ENCODE measurements at places on chromosomes 11 and 22.

DNA sequence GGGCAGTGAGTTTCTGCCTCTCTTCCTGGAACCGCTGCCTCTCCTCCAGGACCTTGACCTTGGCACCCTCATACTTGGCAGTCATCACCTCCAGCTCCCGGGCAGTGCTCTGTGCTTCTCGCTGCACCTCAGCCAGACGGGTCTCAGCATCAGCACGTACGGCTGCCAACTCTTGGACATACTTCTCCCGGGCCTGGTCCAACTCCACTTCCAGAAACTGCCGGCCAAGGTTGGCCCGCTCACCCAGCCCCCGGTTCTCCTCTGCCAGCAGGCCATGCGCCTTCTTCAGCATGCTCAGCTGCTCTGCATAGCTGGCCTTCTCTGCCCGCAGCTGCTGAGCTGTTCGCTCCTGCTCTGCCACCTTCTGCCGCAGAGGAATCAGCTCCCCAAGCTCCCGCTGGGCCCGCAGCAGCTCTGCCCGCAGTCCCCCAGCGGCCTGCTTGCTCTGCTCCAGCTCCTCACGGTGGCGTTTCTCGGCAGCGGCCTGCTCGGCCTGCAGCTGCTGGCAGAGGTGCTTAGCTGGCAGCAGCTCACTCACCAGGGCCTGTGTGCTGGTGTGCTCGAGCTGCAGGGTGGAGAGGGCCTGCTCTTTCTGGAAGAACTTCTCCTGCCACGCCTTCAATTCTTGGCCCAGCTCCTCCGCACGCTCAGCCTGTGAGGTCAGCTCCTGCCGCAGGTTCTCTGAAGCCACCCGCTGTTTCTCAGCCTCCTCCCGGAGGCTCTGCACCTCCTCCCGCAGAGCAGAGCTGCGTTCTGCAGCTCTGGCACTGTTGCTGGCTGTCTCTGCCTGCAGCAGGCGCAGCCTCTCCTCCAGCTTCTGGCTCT is 14.4 kb downstream of the IL18BP start:
- DNase-seq, result no peak

GRCh38 chr11:67630228-67630942 is 648 bp upstream of the NUDT8 start:
- peak; percentile 95 for DNase-seq

GRCh38 chr11:17810746-17811145 is 76.2 kb downstream of the KCNC1 start:
- DNase-seq, result no peak

- no peak for DNase-seq
Measured at GRCh38 chr11:116823031-116823843, at the start of gene APOA4. Gene APOA4 (minus strand): TSS chr11:116823304. CDS start chr11:116823191, 113 bp downstream.

GRCh38 chr11:9384535-9385326 is at the start of gene IPO7:
Gene IPO7 (plus strand): TSS chr11:9384652. CDS start chr11:9384764, 112 bp downstream.
- DNase-seq, result peak; percentile 82

- DNase-seq, result no peak
Measured at GRCh38 chr11:131253142-131253655, 117.2 kb upstream of the NTM start.

DNA sequence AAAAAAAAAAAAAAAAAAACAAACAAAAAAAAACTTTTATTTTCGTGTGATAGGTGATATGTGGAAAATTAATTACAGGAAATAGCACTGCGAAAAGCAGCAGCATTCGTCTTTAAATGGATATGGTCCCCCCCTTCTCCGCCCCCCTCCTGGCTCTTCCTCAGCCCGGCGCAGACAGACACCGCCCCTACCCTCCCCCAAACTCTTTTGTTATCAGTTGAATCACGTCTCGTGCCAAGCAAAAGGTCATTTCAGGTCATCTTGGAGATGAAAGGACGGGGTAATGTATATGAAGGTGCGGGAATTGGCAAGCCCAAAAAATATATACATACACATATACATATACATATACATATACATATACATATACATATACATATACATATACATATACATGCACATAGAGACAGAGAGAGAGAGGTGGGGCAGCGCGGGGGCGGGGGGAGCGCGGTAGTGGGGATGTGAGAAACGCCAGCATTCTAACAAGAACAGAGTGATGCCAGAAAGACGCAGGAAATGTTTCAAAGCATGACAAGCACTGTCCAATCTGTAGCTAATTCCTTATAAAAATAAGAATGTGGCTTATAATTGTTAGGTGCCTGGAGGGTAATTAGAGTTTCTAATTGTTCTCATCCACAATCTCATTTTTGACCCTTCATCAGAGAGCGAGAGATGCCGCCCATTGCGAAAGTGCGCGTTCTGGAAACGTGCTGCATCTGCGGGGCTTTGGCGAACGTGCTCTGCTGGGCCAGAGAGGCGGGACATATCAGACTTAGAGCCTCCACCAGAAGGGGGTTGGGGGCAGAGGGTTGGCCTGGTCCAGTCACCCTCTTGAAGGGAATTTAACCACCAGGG is 214.5 kb upstream of the UBASH3B start:
- no peak for DNase-seq
